ENCODE measurements at places on chromosomes 12 and 14.

- DNase-seq: no peak
Measured at GRCh38 chr12:1297206-1297605, 297.2 kb downstream of the FBXL14 start.

DNA sequence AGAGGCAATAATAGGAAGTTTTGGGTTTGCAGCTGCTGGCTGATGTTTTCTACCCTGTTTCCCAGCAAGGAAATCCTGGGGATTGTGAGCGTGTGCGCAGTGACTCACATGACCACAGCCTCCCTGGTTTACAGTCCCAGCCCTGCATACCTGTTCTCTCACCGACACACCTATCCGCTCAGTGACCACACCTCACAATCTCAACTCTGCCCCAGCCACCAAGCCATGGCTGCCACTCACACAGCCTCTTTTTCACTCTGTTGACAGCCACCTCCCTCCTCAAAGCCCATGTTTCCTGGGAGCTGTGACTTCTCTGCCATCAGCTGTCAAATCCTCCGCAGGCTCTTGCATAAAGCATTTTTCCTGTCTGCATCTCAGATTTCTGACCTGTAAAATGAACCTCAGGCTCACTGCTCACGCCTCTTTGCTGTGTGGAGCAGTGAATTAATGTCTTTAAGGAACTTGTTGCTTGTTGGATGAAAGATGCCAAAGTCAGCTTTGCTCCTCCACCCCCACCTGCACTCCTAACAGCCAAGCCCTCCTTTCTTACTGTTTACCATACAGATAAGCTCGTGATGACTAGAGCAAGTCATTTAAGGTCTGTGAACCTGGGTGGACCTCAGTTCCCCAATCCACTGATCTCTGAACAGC, 43.5 kb downstream of the B4GALNT3 start:
- DNase-seq: peak; percentile 99

GRCh38 chr14:67166450-67166853, 22.8 kb upstream of the GARIN2 start:
- peak; percentile 40 for DNase-seq

DNA sequence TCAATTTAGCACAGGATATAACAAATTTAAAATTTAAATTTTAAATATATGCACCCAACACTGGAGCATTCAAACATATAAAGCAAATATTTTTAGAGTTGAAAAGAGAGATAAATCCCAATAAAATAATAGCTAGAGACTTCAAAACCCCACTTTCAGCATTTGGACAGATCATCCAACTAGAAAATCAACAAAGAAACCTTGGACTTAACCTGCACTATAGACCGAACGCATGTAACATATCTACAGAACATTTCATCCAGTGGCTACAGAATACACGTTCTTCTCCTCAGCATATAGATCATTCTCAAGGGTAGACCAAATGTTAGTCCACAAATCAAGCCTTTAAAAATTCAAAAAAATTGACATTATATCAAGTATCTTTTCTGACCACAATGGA, 64.0 kb downstream of the SPTSSA start:
- DNase-seq: no peak

DNA sequence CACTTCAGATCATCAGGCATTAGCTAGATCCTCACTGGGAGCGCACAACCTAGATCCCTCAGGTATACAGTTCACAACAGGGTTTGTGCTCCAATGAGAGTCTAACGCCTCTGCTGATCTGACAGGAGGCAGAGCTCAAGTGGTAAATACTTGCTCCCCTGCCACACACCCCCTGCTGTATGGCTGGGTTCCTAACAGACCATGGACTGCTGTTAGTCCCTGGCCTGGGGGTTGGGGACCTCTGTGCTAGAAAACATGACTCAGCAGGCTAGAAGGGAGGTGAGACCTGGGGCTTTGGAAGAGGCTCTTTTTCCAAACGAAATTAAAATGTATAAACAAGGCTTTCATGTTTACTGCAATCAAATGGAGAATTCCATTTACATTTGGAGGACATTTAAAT, 691.1 kb downstream of the FLRT2 start:
- DNase-seq: no peak
